ENCODE measurements at places on chromosomes 6 and 20.

- no peak for DNase-seq
These were observed 30.7 kb downstream of the ZFAND3 start for GRCh38 chr6:37850260-37850659.

GRCh38 chr6:106396426-106397220, 36.1 kb downstream of the CRYBG1 start:
- DNase-seq = no peak

- no peak for DNase-seq
These were observed 64.0 kb upstream of the ELOVL5 start for GRCh38 chr6:53412751-53413150.

- DNase-seq = no peak
These were observed 113.0 kb downstream of the MANEA start for GRCh38 chr6:95690328-95690727.

GRCh38 chr6:43478008-43478372, 620 bp downstream of the TJAP1 start:
- no peak for DNase-seq

All from fibroblast of skin of left biceps (primary cell).